ENCODE measurements at places on chromosomes 11 and 22.

GRCh38 chr22:20965888-20966855 lies 883 bp upstream of the AIFM3 start:
- peaks cover 19% of the 10 kb centered on the region for H3K4me1 ChIP-seq
- peaks cover 33% of the 10 kb centered on the region for H3K27me3 ChIP-seq
- H3K27ac ChIP-seq, result no peak overlapping the region

DNA sequence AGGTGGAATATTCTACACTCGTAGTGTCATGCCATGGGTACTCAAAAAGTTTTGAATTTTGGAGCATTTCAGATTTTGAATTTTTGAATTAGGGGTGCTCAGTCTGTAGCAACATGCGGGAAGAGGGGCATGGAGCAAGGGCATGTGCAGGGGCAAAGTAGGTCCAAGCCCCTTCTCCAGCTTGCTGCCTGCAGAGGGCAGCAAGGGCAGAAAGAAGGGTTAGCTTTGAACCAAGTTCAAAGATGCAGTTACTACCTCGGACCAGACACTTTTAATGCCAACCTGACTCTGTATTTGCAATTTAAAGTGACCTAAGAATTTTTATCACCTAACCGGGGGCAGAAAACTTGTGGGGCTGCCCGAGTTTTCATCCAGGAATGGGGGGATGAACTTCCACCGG lies 68.2 kb downstream of the CD82 start:
- no peak overlapping the region for H3K27ac ChIP-seq
- no peaks in the 10 kb centered on the region for H3K36me3 ChIP-seq
- no peak overlapping the region for H3K4me3 ChIP-seq
- DNase-seq, result peak; percentile 33

GRCh38 chr22:36981247-36981775 lies 37.9 kb downstream of the TST start:
- no peak for DNase-seq
- H3K4me1 ChIP-seq, result peaks cover 12% of the 10 kb centered on the region
- no peaks in the 10 kb centered on the region for H3K36me3 ChIP-seq
- no peak overlapping the region for H3K4me3 ChIP-seq
- H3K27me3 ChIP-seq, result no peaks in the 10 kb centered on the region

GRCh38 chr11:57709802-57710367 lies 2.1 kb downstream of the MED19 start:
- no peak overlapping the region for H3K4me3 ChIP-seq
- no peaks in the 10 kb centered on the region for H3K27me3 ChIP-seq
- H3K36me3 ChIP-seq, result peaks cover 17% of the 10 kb centered on the region
- no peak for DNase-seq

- H3K4me3 ChIP-seq, result no peak overlapping the region
- H3K27me3 ChIP-seq, result no peaks in the 10 kb centered on the region
- H3K27ac ChIP-seq, result no peak overlapping the region
- DNase-seq, result no peak
- H3K36me3 ChIP-seq, result no peaks in the 10 kb centered on the region
Measured at GRCh38 chr11:120827820-120828219, 196.1 kb upstream of the TBCEL start.

Measured in stomach (tissue), 19 donors.